Activated CD4-positive, alpha-beta T cell treated with anti-CD3 and anti-CD28 coated beads for 36 hours (primary cell): ENCODE measurements at places on chromosomes 6 and 20.

GRCh38 chr6:89826029-89826528 is 3.6 kb upstream of the CASP8AP2 start:
- DNase-seq: no peak

DNA sequence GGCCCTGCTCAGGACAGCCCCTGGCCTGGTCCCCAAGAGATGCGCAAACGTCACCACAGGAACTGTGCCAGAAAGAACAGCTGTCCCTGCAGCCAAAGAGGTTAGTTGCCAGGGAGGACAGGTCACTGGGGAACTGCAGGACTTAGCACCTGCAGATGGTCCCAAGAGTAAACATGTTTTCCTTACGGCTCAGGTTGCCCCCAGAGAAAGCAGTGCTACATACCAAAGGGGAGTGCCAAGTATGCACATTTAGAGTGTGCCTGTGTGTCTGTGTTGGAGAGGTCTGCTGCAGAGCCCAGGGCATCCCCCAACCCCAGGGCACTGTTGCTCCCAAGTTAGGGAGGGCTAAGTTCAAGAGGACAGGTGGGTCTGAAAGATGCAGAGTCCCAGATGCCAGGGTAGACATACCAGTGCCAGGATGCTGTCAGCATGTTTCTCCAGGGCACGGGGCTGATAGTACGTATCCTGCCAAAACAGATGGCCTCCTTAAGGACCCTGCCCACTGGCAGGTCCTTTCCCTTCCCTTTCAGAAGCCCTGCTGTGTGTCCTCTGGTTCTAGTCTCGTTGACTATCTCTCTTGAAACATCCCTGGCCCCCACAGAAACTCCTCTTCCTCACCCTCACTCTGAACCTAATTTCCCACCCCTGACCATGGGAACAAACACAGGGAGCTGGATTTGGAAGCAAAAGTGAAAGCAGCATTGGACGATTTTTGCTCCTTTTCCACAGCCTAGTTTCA is 1.3 kb downstream of the ABHD16A start:
- DNase-seq: no peak

- no peak for DNase-seq
Measured at GRCh38 chr6:84554074-84554473, 210.3 kb downstream of the TBX18 start.

GRCh38 chr20:41358717-41359116 is 7.9 kb downstream of the EMILIN3 start:
- DNase-seq: no peak

DNA sequence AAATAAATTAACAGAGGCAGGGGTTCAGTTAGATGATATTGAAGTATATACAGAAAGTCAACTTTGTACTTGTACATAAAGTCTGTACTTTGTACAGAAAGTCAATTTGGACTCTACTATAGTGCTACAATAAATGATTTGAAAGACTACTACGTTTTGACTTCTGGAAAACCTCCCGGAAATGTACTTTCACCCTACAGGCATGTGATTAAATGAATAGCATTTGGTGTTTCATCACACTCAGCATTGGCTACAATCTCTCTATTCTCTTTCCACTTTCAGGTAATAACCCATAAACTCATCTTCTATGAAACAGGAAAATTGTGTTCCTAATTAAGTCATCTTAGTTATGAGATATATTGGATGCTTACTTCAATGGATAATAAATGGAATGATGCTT is 25.6 kb upstream of the MC3R start:
- no peak for DNase-seq

- no peak for DNase-seq
Measured at GRCh38 chr6:24766680-24767462, 7.9 kb upstream of the GMNN start.

- peak; percentile 77 for DNase-seq
Measured at GRCh38 chr6:16409531-16410441, 171.4 kb downstream of the GMPR start.

- DNase-seq: peak; percentile 43
Measured at GRCh38 chr6:39377539-39377950, 55.0 kb upstream of the KCNK16 start.

GRCh38 chr20:56581701-56582100 is 47.4 kb upstream of the TFAP2C start:
- DNase-seq: no peak

- DNase-seq: no peak
Measured at GRCh38 chr6:82419859-82420258, 56.2 kb downstream of the TPBG start.

DNA sequence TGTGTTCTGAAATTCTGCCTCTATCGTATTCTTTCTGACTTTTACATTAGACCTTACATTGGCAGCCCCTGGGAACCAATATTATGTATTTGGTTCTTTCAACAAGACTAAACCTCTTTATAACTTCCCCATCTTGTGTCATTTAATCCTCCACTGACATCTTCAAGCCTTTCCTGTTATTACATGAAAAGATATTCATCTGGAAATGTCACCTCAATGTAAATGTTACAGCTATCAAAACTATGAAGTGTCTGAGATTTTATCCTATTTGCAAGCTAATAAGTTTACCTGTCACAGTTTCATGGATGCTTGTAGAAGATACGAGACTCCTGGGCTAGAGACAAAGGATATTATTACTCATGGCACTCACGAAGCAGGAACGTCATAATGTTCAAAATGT is 43.9 kb upstream of the NOX3 start:
- no peak for DNase-seq

GRCh38 chr6:24064106-24064505 is 61.9 kb upstream of the NRSN1 start:
- DNase-seq: no peak

- DNase-seq: no peak
Measured at GRCh38 chr6:155377061-155377460, 62.8 kb upstream of the TFB1M start.

- DNase-seq: no peak
Measured at GRCh38 chr6:48859562-48860123, 603.4 kb downstream of the MMUT start.

DNA sequence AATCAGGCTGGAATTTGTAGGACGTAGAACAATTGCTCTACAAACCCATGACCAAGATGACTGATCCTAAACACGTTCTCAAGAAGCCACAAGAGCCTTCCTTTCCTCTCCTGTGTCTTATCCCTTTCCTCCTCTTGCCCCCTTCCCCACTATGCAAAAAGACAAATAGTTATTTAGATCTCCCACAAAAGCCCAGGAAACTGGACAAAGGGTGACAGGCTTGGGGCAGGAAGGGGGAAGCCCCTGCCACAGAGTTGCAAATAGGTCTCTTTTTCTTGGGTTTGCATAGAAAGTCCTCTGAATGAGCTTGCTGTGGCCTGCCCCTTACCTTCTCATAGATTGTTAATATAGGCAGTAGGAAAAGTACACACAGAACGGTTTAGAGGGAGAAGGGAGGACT is 377.1 kb upstream of the BTBD3 start:
- DNase-seq: no peak

DNA sequence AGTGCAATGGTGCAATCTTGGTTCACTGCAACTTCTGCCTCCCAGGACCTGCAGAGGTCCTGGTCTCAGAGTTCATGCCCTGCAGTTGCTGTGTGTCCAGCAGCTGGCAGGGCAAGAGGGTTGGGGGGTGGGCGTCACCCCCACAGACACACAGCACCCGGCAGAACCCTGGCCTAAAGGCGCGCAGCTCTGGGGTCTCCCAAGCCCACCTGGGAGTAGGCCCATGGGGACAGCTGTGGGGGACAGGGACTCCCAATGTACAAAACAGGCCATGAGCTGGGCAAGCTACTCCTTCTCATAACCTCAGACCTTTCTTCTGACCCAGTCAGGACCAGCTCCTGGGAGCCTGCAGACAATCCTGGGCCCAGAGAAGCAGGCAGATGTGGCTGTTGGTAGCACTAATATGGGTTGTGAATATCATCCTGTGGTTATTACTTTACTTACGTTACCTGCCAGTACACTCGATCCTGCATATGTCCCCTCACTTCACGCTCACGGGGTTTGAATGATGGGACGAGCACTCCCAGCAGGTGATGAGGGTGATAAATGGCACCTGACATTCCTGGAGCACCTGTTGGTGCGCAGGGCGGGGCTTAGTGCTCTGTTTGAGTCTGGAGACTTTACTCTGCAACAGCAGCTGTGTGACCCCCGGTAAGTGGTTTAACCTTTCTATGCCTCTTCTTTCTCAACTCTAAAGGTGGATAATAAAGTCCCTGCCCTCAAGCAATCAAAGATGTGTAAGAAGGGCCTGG is 39.9 kb upstream of the SULF2 start:
- no peak for DNase-seq

DNA sequence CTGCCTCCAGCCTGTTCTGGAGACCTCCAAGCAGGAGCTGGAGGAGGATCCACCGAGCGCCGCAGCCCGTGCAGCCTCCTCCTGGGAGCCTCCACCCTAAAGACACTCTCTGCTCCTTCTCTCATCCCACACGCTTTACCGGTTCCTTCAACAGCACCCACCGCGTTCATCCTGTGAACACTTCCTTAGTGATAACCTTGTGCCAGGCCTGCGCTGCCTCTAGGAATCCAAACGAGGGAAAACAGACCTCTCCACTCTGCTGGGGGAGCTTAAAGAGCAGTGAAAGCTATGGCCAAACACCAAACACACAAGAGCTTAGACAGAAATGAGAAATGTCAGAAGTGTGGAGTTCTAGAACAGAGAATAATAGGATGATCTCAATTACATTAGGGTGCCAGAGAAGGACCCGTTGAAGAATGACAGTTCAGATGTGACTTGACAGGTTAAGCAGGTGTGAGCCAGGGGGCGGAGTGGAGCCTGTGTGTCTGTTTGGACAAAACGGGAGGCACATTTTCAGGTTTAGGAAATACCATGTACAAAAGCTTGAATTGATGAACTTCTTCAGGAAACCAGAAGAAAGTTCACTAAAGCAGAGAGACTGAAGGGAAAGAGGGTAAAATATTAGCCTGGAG is 28.5 kb upstream of the HLA-DRB5 start:
- DNase-seq: peak; percentile 6

DNA sequence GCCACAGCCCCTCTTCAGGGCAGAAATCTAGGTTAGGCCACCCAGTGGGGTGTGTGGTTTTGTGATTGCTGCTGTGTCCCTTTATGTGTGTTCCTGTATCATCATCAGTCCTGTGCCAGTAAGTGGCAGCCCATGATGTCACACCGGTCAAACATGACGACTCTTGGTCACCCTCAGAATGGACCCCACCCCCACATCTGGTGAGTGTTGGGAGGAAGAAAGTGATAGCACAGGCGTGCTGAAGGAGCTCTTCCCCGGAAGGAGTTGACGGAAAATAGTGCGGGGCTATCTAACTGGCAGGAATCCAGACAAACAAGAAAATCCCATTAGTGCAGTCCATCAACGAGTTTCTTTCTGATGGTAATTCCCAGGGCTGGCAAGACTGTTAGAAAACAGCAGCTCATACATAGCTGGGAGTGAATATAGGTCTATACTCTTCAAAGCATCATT is 33.4 kb upstream of the IL17A start:
- no peak for DNase-seq

- peak; percentile 73 for DNase-seq
Measured at GRCh38 chr6:27505209-27506027, 32.5 kb upstream of the ZNF184 start.

- DNase-seq: no peak
Measured at GRCh38 chr6:138757136-138757535, 16.4 kb upstream of the CCDC28A start.

DNA sequence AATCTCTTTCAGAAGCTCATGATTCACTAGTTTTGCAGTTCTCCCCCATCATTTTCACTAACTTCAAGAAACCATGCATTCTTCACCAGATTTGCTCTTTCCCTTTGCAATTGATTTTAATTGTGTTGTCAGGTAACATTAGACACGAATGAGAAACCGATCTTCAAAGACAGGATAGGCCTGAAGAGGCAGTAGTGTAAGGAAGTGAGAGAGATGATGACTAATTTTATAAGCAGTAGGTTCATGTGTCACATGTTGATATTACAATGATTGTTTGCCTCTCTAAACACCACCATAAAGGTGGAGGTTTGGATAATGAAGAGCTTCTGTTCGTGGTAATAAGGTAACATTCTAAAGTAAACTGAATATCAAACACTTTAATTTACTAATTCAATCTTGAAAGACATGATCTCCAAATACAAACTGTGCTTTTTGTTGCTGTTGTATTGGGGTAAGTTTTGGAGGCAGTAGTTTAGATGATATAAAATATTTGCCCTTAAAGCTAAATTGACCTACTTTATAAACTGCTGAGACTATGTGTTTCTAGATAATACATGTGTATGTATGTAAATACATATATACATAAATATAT is 207.2 kb downstream of the PHACTR1 start:
- DNase-seq: no peak

GRCh38 chr20:46974669-46975434 is 80.2 kb downstream of the EYA2 start:
- no peak for DNase-seq

DNA sequence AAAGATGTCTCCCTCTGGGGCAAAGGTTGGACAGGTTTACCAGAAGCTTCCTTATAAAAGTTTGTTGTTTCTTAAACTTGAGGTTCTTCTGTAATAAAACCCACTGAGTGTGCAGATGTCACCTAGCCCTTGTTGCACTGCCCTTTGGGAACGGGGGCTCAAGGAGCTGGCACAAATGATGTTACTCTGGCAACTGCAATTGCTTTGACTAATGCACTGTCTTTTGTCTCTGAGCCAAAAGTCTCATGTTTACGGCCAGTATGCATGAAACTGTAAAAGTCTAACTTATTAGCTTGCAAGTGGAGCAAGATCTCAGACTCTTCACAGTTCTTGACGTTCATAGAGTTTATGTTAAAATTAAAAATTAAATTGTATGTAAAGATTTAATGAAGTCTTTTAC is 655.7 kb downstream of the EPHA7 start:
- DNase-seq: no peak

DNA sequence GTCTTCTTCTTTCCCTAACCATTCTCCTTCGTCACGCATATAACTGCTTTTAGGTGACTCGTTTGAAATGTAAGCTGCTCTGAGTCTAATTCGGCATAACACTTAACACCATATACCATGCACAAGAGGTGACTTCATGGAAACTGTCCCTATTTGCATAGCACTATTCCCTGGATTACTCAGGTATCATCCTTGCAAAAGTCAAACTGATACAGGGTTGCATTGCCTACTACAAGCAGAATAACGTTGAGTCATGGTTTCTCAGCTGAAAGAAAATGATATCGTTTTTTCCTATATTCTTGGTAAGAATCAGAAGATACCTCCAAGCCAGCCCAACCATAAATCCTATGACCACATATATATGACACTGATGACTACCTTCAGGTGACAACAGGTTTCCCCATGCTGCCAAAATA is 227.5 kb downstream of the ATXN1 start:
- DNase-seq: no peak

GRCh38 chr6:148866657-148867268 is 119.9 kb downstream of the UST start:
- DNase-seq: no peak
